ENCODE measurements at places on chromosomes 3 and 15.

DNA sequence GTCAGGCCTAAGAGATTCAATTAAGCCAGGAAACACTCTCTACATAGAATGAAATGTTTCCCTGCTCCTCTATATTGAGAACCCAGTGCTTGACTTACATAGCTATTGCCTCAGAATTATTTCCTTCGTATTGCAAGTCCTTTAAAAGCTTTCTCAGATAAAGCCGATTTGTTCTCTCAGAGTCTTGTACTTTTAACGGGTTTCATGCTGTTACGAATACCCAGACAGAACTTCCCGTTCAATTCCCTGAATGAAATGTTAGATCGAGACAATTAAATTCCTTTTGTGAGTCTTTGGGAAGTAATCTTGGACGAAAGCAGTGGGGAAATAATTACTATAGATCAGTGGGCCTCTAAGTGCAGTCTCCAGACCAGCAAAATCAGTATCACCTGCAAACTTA lies 102.8 kb upstream of the CHL1 start:
- DNase-seq = no peak

GRCh38 chr15:52780172-52780980 lies 9.8 kb downstream of the ONECUT1 start:
- DNase-seq = peak; percentile 58

DNA sequence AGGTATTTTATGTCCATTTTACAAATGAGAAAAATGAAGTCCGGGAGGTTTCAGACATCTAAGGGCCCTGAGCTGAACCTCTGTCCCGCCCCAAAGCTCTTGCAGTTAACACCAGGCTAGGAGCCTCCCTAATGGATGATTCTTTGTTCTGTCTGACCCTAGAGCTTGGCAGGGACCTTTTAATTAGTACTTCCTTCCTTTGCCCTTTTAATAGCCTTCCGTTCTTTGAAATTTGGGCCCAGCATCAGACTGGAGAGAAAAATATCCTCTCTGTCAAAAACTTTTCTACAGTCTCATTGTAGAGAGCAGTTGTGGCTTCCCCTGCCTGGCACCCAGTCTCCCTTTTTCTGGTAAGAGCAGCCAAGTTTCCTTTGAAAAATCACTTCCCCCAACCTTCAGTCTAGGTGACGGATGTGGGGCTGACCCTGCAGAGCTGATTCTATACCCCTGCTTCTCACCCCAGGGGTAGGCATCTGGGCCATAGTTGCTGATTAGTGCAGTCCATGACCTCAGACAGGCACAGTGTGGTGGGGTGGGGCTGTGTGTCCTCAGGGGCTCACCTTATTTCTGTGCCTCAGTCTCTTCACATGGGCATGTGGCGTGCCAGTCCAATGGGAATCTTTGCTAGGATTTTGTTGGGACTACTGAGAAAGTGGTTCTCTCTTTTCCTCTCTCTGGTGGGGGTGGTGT lies 220.4 kb downstream of the ADAMTS9 start:
- DNase-seq = no peak

GRCh38 chr3:140571836-140572235 lies 106.0 kb upstream of the TRIM42 start:
- DNase-seq = no peak

- DNase-seq = no peak
Measured at GRCh38 chr3:23793528-23794134, 12.1 kb upstream of the UBE2E1 start.

- no peak for DNase-seq
Measured at GRCh38 chr3:194312186-194312742, 38.9 kb downstream of the CPN2 start.

DNA sequence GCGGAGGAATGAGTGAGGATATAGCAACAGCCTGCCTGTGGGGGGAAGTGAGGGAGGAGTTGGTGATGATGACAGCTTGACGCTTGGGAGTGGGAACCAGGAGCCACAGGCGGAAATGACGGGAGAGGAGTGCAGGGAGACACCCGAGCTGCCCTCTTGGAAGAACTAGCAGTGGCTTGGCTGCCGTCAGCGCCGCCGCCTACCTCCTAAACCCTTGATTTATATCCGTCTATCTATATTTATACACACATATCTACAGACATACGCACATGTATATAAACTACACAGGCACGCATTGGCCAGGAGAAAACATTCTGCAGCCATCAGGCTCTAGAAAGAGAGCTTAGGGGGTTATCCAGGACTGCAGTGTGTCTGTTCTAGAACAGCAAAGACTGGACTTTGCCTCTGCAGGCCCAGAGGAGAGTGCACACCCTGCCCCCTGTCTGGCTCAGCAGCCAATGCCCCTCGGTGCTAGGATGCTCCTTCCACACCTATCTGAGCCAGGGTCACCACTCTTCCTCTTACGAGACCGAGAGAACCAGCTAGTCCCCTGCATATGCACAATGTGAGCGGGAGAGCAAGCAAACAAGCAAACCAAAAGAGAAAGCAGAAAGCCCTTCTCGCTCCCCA lies 45.3 kb upstream of the MAGEF1 start:
- DNase-seq = no peak

- DNase-seq = no peak
Measured at GRCh38 chr15:58839485-58839884, 68.4 kb downstream of the MINDY2 start.

DNA sequence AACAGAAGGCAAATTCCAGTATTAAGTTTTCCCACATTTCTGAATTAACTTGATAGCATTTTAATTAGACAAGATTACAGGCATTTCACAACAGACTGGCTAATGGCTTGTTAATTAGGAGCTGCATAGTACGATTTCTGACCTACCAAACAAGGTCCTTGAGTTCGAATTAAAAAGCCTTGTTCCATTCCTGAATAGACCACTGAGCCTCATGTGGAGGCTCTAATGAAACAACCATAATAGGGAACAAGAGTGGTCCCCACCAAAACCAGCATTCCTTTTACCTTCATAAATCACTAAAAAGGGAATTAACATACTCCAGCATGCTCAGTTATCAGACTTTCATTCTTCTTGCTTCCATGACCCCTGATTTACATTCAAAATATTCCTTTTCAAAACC lies 66.4 kb downstream of the PRTG start:
- DNase-seq = no peak

DNA sequence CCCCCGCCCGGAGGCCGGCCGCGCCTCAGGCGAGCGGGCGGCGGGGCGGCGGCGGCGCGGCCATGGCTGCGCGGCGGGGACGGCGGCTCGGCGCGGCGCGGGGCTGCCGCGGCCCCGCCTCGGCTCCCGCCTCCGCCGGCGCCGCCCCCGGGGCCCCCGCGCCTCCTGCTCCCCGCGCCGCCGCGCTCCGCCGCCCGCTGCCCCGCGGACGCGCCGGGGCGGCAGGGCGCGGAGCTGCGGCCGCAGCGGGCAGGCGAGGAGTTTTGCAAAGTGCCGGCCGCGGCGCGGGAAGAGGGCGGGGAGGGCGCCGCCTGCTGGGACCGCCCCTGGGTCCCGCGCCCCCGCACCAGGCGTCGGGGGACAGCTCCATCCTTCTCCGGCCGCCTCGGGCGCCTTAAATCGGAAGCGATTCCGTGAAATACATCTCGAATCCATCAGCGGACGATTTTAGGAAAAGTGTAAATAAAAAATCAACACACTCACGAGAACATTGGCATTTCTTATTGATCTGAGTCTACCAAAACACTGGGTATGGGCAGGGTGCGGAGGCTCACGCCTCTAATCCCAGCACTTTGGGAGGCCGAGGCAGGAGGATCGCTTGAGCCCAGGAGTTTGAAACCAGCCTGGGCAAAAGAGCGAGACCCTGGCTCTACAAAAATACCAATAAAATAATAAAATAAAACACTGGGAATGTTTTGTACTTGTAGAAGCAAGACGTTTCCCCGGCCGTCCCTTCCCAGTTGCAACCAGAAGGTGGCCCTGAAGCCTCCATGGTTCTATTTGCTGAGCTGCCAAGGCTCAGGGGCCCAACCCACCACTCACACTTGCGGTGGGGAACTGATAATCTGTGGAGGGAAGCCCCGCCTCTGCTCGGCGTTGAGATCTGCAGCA lies 136.9 kb downstream of the NUP210 start:
- no peak for DNase-seq

GRCh38 chr15:85690561-85691231 lies 104.0 kb downstream of the KLHL25 start:
- peak; percentile 44 for DNase-seq

DNA sequence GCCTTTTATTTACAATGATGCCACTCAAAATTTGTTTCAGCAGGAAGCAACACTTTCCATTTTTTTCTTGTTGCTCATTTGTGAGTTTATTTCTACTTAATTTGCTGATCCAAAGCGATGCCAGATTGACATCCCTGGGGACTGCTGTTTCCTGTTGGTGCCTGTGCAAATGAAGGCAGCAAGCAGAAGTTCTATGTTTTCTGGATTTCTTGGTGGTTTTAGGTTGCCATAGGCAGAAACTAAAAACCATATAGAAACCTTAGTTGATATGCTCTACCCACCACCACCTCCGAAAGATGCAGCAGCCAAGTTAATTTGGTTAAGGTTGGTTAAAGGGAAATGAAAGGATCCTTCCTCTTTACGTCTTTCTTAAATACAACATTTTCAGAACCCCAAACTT lies 356.2 kb downstream of the RBMS3 start:
- no peak for DNase-seq
